ENCODE measurements at places on chromosomes 3 and 15. TPM values are rescaled to one million over a fixed set of nuclear protein-coding genes. Genes with fewer than 3 reads are reported as not detected.

DNA sequence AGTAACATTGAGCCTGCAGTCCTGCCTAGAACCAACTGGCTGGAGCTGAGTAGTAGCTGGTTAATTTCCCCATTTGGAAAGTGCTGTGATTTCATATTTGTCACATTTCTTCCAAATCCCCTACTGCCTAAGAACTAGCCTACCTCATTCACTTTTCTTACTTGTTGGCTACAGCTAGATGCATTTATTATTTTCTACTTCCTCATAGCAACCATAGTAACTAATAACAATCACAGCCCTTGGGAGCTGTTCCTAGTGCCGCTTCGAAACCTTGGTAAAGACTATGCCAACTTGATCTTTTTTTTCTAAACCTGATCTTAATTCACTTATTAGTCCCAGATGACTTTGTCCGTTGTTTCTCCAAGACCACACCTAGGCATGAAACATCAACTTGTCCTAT lies 240.3 kb downstream of the FGF12 start:
- DNase-seq, result no peak

DNA sequence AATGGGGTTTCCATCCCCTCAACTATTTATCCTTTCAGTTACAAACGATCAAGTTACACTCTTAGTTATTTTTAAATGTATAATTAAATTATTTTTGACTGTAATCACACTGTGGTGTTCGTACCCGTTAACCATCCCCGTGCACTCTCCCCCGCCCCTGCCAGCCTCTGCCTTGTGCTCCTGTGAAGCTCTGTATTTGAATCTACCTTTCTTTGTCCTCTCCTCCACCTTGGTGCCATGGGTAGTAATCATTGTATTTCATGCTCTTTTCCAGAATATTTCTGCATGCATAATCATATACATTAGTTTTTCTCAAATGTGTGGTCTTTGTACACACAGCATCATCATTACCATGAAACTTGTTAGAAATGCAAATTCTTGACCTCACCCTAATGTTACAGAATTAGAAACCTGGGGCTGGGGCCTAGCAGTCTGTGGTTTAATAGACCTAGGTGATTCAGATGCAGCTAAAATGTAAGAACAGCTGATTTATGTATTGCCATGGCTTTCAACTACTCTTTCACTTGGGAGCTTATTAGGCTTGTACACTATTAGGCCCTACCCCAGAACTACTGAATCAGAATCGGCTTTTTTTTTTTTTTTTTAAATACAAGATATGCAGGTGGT lies 91.5 kb downstream of the STT3B start:
- no peak for DNase-seq

DNA sequence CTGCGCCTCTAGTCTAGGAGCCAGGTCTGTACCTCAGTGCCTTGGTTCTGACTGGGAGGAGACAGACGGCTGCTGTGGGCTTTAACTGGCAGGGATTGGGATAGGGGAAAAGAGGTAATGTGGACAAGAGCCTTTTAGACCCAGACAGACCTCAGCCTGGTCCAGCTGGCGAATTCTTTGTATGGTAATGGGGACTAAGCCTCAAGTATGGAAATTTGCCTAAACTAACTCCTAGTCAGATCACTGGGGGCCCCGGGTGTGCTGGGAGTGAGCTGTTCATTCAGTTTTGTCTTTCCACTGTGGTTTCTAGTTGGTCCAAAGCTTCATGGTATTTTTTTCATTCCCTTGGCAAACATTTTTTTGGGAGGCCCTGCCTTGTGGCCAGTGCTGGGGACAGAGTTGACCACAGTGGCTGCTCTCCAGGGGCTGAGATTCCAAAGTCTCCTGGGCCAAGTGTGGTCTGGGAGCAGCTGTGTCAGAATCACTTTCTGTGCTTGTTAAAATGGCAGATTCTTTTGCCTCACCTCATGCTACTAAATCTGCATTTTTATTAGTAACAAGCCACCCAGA lies 261.4 kb upstream of the C2CD4B start:
- no peak for DNase-seq

DNA sequence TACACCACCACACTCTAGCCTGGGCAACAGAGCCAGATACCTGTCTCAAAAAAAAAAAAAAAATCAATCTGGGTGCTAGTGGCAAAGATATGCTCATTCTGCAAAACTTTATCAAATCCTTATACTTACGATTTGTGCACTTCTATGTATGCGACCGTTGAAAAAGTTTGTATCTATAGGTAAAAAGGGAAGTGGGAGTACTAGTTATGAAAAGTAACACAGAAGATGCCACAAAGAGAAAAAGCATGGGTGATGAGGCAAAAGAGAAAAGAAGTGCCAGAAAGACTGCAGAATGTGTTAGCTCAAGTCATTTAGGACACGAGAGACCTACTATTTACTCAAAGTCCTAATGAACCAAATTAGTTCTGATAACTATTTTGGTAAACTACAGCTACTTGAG lies 407.8 kb downstream of the SHQ1 start:
- DNase-seq, result no peak

Gene GPR27
- total RNA-seq, result not detected

DNA sequence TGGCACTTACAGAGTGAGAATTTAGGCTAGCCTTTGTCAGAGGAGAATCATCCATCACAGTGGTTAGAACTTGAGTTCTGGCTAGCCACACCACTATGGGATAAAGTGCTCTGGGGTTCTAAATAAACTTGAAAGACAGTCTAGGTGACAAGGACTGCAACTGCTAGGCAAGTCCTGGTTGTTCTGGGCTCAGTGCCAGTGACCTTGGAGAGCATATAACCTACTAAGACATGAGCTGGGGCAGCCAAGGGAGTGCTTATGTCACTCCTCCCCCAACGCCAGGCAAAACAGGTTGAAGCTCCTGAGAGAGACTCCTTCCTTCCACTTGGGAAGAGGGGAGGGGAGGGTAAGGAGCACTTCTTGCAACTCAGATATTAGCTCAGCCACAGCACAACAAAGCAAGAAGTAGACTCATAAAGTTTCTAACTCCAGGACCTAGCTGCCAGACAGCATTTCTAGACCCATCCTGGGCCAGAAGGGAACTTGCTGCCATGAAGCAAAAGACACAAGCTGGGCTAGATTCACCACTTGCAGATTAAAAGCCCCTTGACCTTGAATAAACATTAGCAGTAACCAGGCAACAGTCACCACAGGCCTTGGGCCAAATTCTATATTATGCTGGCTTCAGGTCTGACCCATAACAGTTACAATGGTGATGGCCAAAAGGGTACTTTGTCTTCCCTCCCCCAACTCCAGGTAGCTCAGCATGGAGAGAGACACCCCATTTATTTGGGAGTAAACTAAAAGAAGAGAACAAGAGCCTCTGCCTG lies 963.7 kb downstream of the PLOD2 start:
- DNase-seq, result no peak

Gene KIF15
- total RNA-seq, result 2.9 TPM

- DNase-seq, result no peak
Measured at GRCh38 chr15:69279636-69280035, 19.1 kb upstream of the PAQR5 start.

DNA sequence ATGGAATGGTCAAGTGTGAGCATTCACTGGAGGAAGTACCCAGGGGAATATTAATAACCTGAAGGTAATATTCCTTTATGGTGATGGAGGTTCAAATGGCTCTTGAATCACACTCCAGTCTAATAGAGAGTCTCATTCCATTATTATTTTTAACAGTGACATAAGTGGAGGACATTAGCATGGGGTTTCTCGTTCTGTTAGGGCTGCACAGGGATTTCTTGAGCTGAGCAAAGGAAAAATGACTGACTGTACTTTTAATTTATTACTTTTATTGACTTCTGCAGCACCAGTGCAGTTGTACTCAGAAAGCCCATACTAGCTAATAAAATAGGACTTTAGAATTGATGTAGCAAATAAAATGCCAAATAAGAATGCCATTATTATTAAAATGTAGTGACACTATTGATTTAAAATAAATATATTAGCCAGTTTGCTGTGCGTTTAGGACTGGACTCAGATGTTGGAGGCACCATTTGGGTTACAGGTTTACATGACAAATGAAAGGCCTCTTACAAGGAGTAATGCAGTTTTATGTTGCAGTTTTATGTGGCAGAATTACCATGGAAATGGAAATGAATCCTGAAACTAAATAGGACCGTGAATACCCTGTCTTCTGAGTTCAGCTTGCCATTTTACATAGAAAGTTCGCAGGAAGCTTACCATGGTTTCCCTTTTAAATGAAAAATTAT lies 705.1 kb upstream of the GRM7 start:
- DNase-seq, result no peak

Gene GOLGB1
- total RNA-seq, result 28.2 TPM

- no peak for DNase-seq
Measured at GRCh38 chr3:55443346-55443745, 43.8 kb downstream of the WNT5A start.

DNA sequence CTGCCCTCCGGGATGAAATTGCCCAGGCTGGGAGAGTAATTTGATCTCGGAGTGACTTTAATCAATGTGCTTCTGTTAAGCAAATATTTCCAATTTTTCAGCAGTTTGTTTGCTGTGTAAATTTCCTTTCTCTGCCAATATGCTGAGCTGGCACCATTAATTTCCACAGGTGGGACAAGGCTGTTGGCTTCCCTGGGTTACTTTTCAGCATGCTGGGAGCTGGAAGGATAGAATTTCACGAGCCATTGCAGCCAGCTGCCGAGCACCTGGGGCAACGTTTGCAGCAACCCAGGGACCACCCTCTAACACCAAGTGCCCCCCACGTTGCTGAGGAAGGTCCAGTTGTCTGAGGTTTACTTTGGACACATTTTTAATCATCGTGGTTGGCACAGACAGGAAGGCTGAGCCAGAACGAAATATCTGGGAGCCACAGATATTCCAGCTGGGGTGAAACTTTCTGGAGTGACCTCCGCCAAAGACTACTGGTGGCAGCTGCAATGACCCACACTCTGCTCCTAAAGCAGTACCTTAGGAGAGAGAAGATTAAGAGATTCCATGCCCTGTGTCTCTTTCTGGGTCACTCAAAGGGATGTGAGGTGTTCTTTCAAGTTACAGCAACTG lies 293.3 kb upstream of the RGMA start:
- DNase-seq, result no peak

Gene SV2B
- total RNA-seq, result 2.0 TPM

DNA sequence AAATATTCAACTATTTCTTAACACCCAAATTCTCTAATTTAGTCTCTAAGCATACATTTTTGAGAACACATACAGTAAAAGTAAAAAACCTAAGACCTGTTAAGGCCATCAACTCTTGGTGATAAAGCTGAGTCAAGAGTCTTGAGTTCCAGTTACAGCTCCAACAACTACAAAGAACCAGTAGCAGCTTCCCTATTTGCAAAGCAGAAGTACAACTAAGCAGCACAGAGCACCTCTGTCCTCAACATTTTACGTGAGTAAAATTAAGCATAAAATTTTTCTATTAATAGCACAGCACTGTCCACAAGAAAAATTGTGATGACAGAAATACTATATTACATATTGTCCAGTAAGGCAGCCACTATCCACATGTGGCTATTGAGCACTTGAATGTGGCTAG lies 4.4 kb downstream of the PCOLCE2 start:
- DNase-seq, result no peak

DNA sequence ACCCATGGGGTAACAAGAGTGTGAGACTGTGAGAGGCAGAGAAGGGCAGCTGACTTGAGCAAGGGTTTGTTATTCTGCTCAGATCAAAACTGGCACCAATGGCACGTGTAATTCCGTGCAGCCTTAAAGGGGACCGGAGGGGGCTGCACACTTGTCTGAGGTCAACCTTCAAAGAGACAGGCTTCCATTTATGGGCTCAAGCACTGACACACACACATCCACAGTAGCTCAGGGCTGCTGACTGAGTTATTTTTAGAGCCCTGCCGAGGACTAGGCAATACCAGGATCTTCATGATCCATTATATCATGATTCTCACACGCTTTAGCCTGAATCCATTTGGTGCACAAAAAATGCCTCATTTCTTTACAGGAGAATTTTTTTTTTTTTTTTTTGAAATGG lies 20.6 kb upstream of the SPTBN5 start:
- no peak for DNase-seq
